Ascending aorta (tissue), 2 donors: ENCODE measurements at places on chromosomes 5 and 9.

GRCh38 chr5:134584662-134585061, 48.0 kb downstream of the SAR1B start:
- no peak for DNase-seq

DNA sequence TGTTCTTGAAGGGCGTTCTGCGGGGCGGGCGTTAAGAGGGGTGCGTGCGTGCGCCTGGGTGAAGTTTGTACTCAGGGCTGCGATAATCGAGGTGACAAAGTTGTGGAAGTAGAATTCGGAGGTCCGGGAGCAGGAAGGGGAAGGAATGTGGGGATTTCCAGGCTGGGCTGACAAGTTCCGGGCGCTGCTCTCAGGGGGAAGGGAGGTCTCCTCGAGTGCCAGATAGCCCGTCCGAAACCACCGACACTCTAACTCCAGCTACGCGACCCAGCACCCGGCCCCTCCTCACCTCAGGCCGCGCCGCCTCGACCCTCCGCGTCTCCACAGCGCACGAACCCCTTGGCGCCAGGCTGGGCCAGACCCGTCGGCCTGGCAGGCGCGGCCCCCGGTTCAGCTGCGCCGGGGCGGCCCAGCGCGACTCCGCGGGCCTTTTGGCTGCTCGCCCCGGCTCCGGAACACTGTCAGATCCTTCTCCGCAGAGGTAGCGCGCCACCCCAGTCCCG, at the start of gene IL6ST:
Gene IL6ST, minus strand, starts transcription at position 469 of the 503 bp plus-strand sequence. CDS start 18,685 bp downstream, outside the sequence.
- no peak for DNase-seq

GRCh38 chr9:31588756-31589155, 795.7 kb upstream of the ACO1 start:
- no peak for DNase-seq

DNA sequence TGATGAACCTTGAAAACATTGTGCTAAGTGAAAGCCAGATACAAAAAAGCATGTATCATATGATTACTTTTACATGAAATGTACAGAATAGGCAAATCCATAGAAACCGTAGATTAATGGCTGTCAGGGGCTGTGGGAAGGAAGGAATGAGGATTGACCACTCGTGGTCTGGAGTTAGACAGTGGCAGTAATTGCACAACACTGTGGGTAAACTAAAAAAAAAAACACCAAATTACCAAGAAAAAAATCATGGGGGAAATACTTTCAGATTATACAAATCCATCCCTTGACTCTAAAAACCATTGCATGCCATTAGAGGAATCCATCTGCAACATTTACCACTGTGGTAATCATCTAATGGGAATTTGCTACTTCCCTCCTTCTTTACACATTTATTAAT, 140.0 kb downstream of the SIL1 start:
- DNase-seq = no peak

- no peak for DNase-seq
These were observed 19.1 kb upstream of the JADE2 start for GRCh38 chr5:134506054-134507039.

- DNase-seq = no peak
These were observed 17.1 kb downstream of the DCANP1 start for GRCh38 chr5:135430135-135430437.

GRCh38 chr9:115999498-115999897, 154.1 kb upstream of the PAPPA start:
- no peak for DNase-seq

DNA sequence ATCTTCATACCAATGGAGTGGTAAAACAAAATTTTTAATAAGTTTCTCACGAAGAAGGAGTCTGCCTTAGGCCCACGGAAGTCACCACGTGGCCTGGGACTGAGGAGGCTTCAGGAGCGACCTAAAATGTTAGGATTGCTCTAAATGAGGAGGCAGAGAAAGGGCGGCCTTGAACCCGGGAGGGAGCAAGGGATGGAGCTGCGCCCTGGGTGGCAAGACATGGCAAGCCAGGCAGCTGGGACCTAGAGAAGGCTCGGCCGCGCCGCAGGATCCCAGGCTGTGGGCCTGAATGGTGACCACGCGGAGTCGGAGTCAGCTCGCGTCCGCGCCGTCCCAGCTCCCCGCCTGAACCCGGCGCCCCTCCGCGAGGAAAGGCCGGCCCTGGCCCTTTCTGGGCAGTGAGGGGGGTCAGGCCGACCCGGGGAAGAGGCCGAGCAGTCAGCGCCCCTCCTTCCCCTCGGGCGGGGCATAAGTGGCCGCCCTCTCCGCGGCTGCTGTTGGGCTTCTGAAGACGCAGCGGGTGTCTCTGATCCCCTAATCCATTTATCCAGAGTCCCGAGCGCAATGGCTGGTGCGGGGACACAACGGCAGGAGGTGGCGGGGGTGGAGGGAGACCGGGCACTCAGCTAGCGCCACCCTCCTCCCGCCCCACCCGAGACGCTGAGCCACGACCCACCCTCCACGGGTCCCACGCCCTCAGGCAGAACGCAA, 10.6 kb downstream of the IRX1 start:
- no peak for DNase-seq

GRCh38 chr5:148794275-148794674, 32.1 kb upstream of the ADRB2 start:
- DNase-seq = no peak

- no peak for DNase-seq
These were observed 11.3 kb upstream of the SLC34A1 start for GRCh38 chr5:177372910-177373309.

GRCh38 chr9:112179816-112180215, 4.7 kb upstream of the SUSD1 start:
- no peak for DNase-seq

- no peak for DNase-seq
These were observed 1426.5 kb upstream of the C9orf72 start for GRCh38 chr9:28999806-29000205.

DNA sequence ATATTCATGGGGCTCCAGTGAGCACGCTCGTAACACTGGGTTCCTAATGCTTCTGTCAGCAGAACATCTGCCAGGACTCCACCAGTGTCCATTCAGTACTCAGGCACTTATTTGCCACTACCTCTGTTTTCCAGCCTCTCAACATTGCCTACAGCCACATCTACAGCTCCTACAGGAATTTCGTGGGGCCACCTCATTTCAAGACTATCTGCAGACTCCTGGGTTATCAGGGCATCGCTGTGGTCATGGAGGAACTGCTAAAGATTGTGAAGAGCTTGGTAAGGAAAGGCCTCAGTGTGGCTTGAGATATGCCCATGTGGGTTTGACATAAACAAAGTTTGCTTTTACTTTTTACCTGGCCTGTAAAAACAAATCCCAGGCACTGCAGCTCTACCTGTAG, 92.9 kb downstream of the CYFIP2 start:
- DNase-seq = no peak

DNA sequence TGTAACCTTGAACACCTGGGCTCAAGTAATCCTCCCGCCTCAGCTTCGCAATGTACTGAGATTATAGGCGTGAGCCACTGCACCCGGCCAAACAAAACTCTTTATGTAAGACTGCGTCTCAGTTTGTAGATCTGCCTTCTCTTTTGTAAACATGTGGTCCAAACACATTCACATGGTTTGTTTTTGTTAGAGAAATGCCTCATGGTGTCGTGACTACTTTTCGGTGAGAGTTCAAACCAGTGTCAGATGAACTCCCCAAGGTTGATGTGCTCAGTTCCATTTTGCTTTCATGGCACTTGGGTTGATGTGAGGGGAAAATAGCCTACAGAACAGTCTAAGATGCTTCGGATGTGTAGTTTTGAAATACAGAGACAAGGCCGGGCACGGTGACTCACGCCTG, 231.6 kb downstream of the GOLPH3 start:
- DNase-seq = no peak

DNA sequence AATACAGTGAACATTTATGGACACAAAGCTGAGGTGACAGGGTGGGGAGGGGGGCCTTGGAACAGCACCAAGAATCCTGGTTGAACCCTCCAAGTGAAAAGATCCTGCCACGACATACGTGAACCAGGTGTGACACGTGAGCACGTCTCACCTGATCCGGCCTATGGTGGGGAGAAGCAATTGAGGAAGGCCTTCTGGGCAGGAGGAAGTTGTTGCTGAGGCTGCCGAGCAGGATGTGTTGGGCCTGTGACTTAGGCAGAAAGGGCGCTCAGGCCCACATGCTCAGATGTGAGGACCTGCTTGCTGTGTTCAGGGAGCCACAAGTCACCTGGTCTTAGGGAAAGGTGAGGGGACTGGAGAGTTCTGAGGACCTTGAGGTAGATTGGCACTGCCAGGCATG, 2.5 kb upstream of the MAPK9 start:
- DNase-seq = no peak

DNA sequence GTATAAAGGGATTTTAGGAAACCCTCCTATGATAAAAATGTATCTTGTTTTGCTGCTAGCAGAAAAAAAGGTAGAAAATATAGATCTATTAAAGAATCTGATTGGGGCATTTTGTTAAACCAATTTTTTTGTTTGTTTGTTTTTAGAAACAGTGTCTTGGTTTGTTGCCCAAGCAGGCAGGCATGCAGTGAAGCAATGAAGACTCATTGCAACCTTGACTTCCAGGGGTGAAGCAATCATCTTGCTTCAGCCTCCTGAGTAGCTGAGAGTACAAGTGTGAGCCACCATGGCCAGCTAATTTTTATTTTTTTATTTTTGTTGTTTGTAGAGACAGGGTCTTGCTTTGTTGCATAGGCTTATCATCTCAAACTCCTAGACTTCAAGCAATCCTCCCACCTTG, 755.8 kb upstream of the EDIL3 start:
- no peak for DNase-seq

GRCh38 chr5:178426326-178427130, 163.7 kb downstream of the COL23A1 start:
- DNase-seq = no peak

DNA sequence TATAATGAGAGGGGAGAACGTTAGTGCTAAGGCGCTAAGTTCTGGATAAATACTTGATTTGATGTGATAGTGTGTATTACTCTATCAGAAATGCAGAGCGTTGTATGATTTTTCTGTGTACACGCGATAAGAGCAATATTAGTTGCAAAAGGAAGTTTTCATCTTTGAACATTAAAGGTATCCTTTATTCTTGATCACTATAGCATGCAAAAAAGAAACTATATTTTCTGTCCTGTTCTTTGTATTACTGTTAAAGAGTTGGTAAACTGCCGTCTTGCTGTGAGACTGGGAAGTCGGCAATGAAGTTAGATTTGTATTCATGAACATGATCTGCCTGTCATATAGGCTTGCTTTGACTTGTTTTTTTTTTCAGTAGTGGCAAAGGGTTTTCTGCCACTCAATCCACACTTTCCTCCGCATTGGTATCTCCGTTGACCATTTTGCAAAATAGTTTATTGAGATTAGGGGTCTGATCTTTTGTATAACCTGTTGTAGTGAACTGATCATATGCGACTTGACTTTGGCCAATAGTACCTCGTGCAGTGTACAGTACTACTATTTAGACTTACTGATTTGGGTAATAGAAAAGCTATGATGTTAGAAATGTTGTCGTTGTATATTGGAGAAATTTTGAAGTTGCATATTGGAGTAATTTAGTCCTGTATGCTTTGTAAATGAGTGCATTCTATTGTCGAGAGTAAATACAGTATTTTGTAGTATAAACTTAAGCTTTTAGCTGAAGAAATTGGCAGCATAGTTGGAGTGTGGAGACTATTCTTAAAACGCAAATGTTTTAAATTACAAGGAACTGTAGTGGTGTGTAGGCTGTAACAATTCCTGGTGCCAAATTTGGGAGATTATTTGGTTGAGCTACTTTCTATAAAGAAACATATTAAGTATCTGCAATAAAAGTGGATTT, 1.7 kb downstream of the DENND4C start:
- no peak for DNase-seq

DNA sequence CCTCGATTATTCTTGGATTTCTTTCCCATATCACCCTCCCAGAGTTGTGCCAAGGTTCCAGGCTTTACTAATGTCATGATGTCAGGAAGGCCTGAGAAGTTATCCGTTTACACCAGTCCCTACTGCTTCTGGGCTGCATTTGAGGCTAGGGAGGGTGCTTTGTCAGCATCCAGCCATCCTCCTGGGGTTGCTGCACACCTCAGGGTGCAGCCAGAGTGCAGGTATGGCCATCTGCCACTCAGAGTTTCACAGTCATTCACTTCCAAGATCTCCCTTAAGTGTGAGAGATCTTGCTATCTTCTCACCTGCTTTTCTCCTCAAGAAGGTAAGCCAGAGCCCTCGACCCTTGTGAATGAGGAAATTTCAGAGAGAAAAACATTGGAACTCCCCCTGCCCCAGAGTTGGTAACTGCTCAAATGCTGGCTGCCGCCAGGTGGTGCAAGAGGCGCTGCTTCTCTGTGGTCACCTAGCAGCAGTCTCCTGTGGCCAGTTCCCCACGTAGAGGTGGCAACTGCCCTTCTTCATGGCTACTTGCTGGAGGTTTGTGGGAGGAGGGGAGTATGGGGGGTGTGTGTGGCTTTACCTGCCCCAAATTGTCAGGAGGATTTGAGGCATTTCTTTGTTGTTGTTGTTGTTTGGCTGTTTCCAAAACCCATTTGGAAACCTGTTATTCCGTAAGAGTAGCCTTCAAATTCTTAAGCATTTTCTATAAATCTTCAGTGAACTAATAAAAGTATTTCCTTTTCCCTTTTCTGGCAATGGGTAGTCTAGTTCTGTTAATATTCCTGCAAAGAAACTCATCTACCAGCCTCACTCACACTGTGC, 259.6 kb upstream of the DMRT1 start:
- DNase-seq = no peak

DNA sequence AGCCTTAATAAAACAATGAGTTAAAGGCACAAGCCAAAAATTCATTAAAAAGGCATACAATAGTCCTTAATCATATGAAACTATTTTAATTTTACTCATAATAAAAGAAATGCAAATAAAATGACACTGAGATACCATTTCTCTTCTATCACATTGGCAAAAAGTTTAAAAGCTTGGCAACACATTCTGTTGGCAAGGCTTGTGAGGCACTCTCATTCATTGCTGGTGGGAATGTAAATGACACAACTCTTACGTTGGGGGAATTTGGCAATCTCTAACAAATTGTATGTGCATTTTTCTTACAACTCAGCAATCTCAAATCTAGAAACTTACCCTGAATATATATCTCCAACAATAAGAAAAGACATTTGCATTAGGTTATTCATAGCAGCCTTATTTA, 111.6 kb downstream of the PRELID2 start:
- DNase-seq = no peak

- no peak for DNase-seq
These were observed 72.4 kb downstream of the UGCG start for GRCh38 chr9:111969061-111969460.

GRCh38 chr5:6498968-6499367, 50.3 kb downstream of the UBE2QL1 start:
- no peak for DNase-seq

DNA sequence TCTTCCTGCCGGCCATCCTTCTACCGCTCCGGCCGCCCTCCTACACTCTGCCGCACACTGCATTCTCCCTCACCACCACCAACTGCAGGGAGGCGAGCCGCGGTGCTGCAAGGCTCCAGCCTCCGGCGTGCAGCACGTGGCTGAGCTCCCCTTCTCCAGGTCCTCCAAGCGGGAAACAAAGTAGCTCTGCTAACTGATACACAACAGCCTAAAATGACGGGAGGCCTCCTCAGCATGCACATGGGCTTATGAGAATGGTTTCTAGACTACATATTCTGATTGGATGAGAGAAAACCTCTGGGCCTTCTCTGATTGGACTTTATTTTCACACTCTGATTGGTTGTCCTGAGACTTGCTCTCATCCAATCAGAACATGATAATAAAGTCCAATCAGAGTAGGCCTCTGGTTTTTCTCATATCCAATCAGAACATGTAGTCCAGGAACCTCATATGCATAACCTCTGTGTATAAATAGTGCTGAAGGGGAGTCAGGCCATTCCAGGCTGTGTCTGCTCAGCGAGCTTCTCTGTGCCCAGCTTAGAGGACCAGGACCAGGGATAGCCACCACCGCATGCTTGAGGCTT, 27.0 kb upstream of the ZNF354B start:
- DNase-seq = no peak
